ENCODE measurements at places on chromosomes 3 and 15. TPM values are rescaled to one million over a fixed set of nuclear protein-coding genes. Genes with fewer than 3 reads are reported as not detected.

Gene TRIP4
- total RNA-seq = 7.9 TPM

Gene C3orf80
- not detected for total RNA-seq

Gene SEMA4B
- total RNA-seq = 7.1 TPM

Gene APEH
- total RNA-seq = 74.4 TPM

Gene RBPMS2
- total RNA-seq = 0.05 TPM

Gene NUP210
- 0.33 TPM for total RNA-seq

Gene CSPG5
- not detected for total RNA-seq

Gene CFAP91
- 0.20 TPM for total RNA-seq

Gene SSUH2
- not detected for total RNA-seq

Gene ZNF385D
- total RNA-seq = 4.5 TPM

Gene ZIC4
- not detected for total RNA-seq
